ENCODE measurements at places on chromosomes 1 and 21.

- no peak for DNase-seq
Observed at GRCh38 chr21:34907461-34908418, 141.4 kb downstream of the RUNX1 start.

DNA sequence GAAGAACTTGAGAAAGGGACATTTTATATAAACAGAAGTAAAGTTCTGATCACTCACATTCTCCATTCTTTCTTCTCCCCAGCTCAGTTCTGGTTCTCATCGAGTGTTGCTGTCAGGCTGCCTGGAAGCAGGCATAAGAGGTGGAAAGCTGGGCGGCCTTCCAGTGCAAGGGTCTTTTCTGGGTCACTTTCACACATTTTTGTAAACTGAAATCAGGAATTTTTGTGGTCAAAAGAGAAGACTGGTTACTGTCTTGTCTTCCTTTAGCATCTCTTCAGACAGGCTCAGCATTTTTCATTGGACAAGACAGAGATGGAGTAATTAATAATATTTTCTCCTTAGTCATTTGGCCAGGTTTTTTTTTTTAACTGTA lies 93.7 kb downstream of the CTH start:
- DNase-seq = no peak

GRCh38 chr1:234400773-234401172 lies 27.5 kb downstream of the COA6 start:
- DNase-seq = no peak

DNA sequence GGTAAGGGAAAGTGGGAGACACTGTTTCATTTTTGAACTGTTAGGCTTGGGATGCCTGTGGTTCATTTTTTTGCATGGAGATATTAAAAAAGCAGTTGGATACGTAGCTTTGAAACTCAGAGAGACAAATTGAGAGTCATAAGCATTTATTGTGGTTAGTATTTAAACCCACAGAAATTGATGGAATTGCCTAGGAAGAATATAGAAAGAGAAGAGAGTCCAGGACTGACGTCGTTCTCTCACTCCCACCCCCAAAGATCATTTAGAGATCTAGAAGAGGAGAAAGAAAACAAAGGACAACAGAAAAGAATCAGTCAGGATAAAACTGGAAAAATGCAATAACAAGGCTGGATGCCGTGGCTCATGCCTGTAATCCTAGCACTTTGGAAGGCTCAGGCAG lies 73.2 kb upstream of the BMP8A start:
- no peak for DNase-seq

DNA sequence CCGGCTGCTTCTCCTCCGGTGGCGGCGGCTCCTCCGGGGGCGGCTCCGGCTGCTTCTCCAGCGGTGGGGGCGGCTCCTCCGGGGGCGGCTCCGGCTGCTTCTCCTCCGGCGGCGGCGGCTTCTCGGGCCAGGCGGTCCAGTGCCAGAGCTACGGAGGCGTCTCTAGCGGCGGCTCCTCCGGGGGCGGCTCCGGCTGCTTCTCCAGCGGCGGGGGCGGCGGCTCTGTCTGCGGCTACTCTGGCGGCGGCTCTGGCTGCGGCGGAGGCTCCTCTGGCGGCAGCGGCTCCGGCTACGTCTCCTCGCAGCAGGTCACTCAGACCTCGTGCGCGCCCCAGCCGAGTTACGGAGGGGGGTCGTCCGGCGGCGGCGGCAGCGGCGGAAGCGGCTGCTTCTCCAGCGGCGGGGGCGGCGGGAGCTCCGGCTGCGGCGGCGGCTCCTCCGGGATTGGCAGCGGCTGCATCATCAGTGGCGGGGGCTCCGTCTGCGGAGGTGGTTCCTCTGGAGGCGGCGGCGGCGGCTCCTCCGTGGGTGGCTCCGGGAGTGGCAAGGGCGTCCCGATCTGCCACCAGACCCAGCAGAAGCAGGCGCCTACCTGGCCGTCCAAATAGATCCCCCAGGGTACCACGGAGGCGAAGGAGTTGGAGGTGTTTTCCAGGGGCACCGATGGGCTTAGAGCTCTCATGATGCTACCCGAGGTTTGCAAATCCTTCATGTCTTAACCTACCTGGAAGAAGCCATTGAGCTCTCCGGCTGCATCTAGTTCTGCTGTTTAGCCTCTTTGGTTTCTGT lies 2.0 kb downstream of the LORICRIN start:
- DNase-seq = no peak

GRCh38 chr21:37001441-37001840 lies 5.1 kb upstream of the RIPPLY3 start:
- DNase-seq = no peak

GRCh38 chr1:6207075-6207885 lies 1.4 kb downstream of the RNF207 start:
- no peak for DNase-seq

- no peak for DNase-seq
Observed at GRCh38 chr1:240635466-240636256, 23.7 kb upstream of the GREM2 start.

DNA sequence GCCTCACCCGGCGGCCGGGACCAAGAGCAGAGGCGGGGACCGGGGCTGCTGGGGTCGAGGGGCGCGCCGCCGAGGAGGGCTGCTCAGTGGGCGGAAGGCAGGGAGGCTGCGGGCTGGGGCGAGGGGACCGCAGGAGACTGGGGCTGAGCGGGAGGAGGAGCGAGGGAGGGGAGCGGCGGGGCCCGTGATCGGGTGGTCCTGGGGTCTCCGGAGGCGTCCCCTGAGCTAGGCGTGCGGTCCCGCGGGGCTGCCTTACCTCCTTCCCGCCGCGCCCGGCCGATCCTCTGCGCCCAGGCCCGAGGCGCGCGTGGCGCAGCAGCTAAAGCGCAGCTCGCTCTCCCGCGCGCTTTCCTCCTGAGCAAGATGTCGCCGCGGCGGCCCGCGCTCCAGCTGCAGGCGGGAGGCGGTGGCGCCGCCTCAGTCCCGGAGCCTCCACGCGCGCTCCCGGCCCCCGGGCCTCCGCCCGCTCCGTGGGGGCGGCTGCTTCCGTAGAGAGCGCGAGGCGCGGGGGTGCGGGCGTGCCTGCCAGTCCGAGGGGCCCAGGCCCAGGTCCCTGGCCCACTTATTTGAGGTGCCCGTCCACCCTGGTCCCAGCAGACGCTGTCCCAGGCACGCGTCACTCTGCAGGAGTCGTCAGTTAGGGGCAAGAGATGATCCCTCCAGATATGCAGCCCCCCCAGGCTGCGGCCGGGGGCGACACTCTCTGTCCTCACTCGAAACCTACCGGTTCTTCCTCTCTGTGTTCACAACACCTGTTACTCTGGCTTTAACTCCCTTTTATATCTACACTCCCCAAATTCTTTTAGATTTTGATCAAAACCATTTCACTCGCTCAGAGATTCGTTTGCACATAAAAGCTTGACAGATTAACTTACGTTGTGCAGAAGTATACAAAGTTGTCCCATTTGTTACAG lies at the start of gene CCSAP:
CCSAP (minus strand) TSS at position 392 of the 914 bp plus-strand sequence. CDS start 582 bp downstream, outside the sequence.
- DNase-seq = no peak

DNA sequence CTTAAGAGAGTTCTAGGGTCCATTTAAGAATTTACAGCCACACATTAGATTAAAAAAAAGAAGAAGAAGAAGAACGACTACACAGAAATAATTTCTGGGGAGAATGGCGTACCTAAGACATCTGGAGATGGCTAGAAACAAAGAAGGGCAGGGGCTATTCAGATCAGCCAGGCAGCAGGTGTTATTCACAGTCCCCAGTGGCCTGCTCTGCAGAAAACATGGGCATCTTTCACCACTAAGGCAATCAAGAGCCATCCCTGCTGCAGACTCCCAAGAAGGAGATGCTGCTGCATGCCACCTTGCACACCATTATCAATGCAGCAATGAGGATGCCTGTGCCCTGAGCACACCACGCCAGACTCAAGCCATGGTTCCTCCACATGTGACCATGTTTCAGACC lies 7.9 kb upstream of the FCRL2 start:
- DNase-seq = no peak

- DNase-seq = no peak
Observed at GRCh38 chr1:23366598-23366997, 3.0 kb downstream of the ZNF436 start.

DNA sequence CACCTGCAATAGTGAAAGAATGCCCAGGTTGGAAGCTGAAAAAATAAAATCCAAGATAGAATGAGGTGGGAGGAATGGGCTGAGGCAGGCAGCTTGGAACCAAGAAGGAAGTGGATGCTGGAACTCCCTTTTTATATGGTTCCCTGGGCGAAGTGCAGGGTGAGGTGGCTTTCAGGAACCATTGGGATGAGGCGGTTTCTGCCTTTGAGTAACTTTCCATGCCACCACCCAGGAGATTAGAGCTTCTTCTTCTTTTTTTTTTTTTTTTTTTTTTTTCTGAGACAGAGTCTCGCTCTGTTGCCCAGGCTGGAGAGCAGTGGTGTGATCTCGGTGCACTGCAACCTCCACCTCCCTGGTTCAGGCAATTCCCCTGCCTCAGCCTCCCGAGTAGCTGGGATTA lies 17.8 kb upstream of the MRPS6 start:
- DNase-seq = no peak

DNA sequence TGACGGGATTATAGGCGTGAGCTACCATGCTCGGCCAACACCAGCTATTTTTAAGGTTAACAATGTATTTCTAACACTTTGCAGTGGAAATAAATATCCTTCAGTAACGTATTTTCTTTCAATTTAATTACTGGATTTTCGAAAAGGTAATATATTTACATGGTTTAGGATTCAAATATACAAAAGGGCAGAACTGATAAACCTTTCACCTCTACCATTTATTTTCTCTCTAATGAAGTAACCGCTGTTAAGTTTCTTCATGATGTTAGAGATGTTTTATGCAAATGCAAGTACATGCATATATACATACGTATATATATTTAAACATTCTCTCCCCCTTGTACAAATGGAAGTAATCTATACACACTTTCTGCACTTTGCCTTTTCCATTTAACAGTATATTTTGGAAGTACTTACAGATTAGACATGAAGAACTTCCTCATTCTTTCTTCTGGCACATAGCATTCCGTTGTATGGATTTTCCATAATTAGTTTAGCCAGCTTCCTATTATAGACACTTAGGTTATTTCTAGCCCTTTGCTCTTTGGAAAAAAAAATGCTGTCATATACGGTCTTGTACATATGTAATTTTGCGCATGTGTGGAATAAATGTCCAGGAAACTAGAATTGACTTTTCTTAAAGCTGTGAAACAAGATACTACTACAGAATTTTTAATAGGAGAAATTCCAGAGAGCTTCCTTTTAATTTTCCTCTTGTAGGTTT lies 14.9 kb upstream of the HJV start:
- no peak for DNase-seq

GRCh38 chr1:202317941-202318925 lies 23.5 kb downstream of the UBE2T start:
- DNase-seq = no peak

DNA sequence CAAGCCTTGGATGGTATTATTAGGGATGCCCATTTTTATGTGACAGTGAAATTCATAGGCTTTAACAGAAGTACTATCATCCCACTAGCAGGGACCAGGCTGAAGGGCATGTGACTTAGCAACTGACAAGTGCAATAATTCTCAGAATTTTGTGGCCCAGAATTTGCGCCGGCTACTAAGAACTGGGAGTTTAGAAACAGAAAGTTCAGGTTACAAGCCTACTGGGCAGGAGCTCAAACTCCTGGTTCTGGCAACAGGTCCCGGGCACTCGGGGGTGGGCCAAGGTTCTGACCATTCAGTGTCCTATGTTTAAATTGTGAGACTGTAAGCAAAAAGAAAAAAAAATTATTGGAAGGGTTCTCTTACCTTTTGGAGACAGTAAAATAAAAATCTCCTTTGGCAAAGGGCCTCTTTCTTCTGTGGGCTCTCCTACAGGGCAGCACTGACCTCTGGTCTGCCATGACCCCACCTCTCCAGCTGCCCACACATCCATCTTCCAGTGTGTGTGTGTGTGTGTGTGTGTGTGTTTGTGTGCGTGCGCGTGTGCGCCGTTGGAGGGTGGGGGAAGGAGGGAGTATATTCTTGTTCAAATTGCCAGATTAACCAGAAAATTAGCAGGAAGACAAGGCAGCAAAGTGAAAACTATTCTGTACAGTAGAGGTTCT lies 26.1 kb downstream of the IRF2BP2 start:
- no peak for DNase-seq

DNA sequence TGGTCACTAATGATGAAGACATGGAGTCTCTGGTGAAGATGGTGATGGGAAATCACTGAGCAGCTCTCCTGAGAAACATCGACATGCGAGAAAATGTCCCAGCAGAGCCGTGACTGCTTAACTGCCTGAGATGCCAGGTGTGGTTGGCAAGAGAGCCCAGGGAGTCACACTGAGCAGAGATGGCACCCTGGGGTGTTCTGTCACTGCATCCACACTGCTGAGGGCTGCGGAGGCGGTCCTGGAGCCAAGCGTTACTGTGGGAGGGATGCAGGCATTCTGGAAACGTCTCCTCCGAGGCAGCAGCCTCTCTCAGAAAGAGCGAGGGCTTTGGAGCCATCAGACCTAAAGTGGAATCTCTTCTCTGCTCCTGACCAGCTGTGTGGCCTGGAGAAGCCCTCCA lies 57.2 kb downstream of the EPHB2 start:
- no peak for DNase-seq

DNA sequence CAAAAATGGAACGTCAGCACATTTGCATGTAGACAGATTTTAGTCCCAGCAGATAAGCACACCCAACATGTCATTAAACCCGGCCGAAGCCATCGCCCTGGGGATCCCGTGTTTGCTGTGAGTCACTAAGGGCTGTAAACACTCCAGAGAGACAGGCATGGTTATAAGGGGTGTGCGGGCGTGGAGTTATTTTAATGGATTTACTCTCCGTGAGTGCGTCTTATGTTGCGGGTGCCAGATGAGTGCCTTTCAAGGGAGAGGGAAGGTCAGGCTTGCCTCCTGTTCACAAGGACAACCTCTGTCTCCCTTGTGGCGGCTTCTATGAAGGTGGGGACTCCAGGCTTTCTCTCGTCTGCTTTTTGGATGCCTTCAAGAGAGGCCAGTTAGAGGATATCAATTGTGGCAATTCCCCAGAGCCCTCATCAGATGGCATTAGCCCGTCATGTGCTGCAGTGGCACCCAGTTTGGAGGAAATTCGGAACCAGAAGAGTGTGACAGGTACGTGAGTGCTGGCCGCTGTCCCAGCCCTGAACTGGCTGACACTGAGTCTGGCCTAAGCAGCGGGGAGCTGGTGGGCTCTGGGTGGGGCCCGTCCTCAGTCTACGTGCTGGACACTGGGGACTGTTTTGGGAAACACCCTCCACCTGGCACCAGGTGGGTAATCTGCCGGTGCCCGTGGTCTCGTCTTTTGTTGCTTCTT lies 223.8 kb upstream of the TMEM51 start:
- DNase-seq = no peak

- no peak for DNase-seq
Observed at GRCh38 chr1:22900451-22900850, 72.2 kb downstream of the LACTBL1 start.

- DNase-seq = no peak
Observed at GRCh38 chr1:147579532-147579931, 38.2 kb downstream of the BCL9 start.

GRCh38 chr1:231106347-231106746 lies 55.5 kb upstream of the TRIM67 start:
- DNase-seq = no peak

GRCh38 chr1:24932284-24932683 lies 2.2 kb upstream of the RUNX3 start:
- no peak for DNase-seq

DNA sequence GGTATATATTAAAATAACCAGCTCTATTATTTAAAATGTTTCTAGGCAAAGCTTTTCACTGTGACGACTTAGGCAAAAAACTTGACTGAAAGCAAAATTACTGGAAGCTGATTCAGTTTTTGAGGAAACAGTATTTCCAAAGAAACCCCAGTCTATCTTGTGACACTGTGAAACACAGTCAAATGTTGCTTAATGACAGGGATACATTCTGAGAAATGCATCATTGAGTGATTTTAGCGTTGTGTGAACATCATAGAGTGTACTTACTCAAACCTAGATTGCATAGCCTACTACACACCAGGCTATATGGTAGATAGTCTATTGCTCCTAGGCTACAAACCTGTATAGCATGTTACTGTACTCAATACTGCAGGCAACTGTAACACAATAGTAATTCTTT lies 116.9 kb upstream of the KCNK1 start:
- no peak for DNase-seq
